ENCODE measurements at places on chromosomes 7 and 10. TPM values are rescaled to one million over a fixed set of nuclear protein-coding genes. Genes with fewer than 3 reads are reported as not detected.

GRCh38 chr7:101216001-101216859, 1.2 kb downstream of the PLOD3 start:
- no peak for DNase-seq

GRCh38 chr10:76456197-76456596, 1024.8 kb downstream of the LRMDA start:
- DNase-seq, result no peak

DNA sequence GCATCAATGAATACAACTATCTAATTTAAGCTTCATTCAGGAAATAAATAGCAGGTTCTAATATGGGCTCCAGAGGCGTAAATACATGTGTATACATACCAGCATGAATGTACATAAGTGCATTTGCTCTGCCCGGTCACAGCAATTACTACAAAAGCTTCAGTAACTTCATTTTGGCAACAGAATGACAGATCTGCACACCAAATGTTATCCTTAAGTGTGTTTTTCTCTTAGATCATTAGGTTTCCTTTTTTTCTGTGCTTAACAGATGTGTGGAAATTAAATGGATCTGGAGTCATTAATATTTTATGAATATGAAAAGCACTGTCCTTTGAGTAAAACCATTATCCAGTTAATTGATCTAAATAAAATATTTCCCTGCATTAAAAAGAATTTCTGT, 159.0 kb upstream of the MEOX2 start:
- DNase-seq, result no peak

The TMEM139 gene
- 0.77 TPM for total RNA-seq

The TEX36 gene
- not detected for total RNA-seq

The AMPH gene
- not detected for total RNA-seq
